Hepatic stellate cell (primary cell): ENCODE measurements at places on chromosomes 6 and 20.

DNA sequence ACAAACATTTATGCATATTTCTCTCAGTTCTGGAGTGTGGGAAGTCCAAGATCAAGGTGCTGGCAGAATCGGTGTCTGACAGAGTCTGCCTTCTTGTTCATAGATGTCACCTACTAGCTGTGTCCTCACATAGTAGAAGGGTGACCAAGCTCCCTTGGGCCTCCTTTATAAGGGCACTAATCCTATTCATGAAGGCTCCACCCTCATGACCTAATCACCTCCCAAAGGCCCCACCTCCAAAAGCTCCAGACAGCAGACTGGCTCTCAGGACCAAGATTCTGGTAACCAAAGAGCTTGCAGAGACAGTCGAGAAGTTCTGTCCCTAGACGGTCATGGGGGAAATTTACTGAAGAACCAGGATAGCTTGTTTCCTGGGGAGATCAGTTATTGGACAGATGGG is 139.1 kb downstream of the COL9A1 start:
- DNase-seq: no peak

DNA sequence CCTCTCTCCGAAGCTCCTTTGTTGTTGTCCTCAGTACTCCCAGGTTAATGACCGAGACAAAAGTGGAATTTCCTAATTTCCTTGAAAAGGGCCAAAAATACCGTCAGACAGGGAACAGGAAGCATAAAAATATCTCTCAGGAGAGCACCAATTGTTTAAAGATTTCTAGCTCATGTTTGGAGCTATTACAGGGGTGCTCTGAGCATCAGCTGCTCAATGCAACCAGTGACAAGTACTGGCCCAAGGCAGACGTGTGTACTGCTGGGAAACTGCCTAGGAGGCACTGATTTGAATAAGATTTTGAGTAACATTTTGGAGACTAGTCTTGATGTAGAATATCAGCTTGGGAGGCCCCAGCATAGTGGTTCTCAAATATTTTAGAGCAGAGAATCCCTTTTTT is 17.3 kb downstream of the LAMA4 start:
- no peak for DNase-seq

GRCh38 chr20:15627501-15627903 is 945.7 kb downstream of the KIF16B start:
- DNase-seq: no peak

DNA sequence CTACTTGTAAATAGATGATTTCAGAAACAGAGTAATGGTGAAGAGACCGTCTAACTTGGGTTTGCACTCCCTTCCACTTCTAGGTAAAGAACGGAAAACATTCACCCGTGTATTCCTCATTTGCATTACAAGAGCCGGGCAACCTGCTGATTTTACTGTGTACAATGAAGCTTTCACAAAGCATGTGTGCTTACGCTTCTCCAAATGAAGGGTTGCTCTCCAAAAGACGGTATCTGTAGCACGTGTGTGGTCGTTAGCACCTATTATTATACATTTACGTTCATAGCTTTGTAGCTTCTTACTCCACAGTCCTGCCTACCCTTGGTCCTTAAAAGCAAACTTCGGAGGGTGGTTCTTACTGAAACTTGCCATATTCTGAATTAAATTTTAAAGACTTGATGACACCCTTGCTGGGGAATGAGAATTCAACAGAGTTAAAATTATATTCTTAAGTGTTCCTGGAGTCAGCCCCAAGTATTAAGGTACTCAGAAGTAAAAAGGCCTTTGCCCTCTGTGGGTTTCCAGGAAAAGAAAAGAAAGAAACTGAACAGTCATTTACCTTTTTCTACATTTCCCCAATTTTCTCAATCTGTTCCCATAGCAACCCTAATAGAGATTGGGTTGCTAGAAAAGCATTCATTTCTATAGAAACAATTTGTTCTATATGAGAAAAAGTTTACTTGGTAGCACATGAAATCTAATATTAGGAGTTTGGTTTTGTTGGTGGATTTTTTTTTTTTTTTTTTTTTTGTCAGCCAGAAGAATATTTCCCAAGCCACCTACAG is 61.9 kb upstream of the KCNG1 start:
- DNase-seq: no peak

DNA sequence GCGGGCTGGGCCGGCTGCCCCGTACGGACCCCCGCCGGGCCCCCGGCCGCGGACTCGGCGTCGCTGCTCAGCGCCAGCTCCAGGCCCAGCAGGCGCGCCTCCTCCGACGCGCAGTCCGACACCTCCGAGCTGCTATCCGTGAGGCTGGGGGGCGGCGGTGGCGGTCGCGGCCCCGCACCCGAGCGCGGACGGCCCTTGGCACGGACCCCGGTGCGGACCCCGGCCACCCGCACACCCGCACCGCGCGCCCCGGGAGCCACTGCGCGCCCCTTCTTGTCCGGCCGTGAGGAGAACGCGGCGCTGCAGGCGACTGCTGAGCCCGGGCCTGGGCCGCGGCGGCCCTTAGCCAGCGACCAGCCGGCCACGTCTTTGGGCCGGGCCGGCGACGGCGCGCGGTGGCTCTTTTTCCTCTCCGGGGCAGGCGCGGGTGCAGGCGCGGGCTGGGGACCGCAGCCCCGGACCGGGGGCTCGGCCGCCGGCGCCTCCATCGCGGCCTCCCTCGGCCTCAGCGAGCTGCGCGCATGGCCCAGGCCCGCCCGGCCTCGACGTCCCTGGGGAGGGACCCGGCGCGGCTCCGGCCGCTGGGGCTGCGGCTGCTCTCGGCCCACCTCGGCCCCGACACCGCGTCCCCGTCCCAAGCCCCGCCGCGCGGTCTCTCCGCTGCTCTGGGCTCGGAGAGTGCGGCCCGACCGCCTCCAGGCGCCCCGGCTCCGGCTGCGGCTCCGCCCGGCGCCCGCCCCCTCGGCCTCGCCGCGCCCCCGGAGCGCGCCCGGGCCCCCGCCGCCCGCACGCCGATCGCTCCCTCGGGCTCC is 12.9 kb upstream of the TLDC2 start:
- no peak for DNase-seq

GRCh38 chr6:21325201-21325856 is 268.2 kb upstream of the SOX4 start:
- no peak for DNase-seq

DNA sequence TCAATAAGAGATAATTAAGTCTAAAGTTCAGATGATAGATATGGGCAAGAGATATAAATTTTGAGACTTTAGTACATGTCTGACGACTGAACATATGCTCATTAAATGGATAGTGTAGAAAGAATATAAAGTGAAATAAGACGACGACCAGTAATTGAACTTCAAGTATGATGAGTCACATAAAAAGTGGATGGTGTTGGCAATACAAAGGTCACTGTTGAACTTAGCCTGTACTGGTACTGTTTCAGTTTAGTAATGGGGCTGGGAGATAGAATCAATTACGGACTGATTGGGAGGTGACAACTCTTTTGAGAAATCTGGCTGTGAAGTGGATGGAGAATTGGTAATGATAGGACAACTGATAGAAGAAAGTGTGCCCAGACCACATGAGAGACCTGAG is 68.1 kb downstream of the IBTK start:
- no peak for DNase-seq

- DNase-seq: no peak
Observed at GRCh38 chr6:52055451-52055850, 32.0 kb downstream of the PKHD1 start.

GRCh38 chr20:18628330-18628920 is 40.6 kb downstream of the DTD1 start:
- DNase-seq: no peak

DNA sequence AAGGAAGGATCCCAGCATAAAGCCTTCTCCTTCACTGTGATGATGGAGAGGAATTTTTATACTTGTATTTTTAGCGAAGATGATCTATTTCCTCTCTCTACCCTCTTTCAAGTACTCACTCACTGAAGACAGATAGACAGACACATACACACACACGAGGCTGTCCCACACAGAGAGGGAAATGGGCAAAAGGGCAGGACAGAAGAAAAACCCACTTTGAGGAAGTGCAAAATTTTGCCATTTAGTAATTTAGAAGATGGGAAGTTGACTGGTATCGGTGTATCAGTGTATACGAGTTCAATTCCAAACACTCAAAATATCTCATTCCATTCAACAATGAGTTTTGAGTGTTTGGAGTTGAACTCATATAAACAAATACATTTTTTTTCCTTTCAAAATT is 30.9 kb downstream of the HEBP2 start:
- no peak for DNase-seq
